ENCODE measurements at places on chromosomes 2 and 18.

DNA sequence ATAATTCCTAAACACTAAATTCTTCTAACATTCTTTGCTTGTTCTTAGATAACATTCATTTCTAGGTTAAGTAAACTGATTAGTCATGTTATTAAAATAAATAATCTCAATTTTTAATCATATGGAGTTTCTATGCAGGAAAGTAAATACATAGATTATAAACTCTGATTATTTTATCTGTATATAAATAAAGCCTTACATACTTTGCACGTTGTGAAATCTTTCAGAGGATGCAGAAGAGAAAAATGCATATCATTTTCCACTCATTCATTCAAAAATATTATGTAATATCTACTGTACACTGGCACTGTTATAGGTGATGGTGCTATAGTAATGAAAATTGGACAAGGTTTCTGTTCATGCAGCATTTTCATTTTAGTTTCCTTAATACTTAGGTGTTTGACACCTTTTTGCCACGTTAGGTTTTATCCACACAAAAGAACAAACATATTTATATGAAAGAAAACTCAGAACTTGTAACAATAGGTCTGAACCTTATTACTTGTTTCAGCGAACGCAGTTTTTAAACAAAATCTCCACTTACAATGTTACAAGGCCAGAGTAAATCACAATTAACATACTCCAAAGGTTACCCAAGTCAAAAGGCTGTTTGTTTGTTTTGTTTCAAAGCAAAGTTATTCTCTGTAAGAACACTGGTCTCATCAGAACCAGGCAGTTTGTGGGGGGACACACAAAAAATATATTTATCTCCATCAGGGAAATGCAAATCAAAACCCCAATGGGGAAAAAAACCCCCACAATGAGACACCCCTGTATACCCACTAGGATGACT, 27.4 kb downstream of the ADAM17 start:
- no peak for DNase-seq

GRCh38 chr2:164746713-164747112, 94.9 kb downstream of the COBLL1 start:
- DNase-seq = no peak

DNA sequence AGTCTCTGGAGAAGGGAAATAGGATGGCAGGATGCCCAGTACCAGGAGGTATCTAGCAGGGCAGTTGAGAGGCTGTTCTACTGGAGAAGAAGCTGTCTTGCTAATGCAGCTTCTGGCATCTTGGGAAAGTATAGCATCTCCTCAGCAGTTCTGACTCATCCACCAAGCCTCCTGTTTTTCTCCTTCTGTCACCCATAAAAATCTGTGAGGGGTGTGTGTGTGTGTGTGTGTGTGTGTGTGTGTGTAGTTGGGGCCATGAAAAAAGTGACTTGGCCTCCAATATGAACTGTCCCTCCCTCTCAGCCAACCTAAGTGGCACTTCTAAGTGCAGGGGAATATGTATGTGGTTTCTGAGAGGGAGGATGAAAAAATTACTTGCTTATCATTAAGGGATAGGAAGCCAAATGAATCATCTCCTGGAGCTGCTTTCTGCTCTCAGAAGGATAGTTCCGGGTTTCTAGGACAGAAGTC, 83.9 kb downstream of the CBLN2 start:
- no peak for DNase-seq

GRCh38 chr2:64524604-64525316, 632 bp downstream of the AFTPH start:
- DNase-seq = no peak

GRCh38 chr2:176380341-176380740, 111.1 kb downstream of the MTX2 start:
- no peak for DNase-seq

- DNase-seq = no peak
These were observed 26.5 kb downstream of the KIAA2012 start for GRCh38 chr2:202099515-202099914.

GRCh38 chr2:8722986-8723385, 41.1 kb downstream of the ID2 start:
- DNase-seq = no peak

- DNase-seq = no peak
These were observed 301.8 kb upstream of the ACVR2A start for GRCh38 chr2:147543056-147543455.

- no peak for DNase-seq
These were observed 25.7 kb downstream of the RHOB start for GRCh38 chr2:20472569-20472968.

- no peak for DNase-seq
These were observed 43.2 kb downstream of the PARD6G start for GRCh38 chr18:80204142-80204541.

- DNase-seq = no peak
These were observed 257.0 kb upstream of the RAB6C start for GRCh38 chr2:129722306-129723019.

- DNase-seq = no peak
These were observed 56.0 kb downstream of the DGKD start for GRCh38 chr2:233410196-233410760.

DNA sequence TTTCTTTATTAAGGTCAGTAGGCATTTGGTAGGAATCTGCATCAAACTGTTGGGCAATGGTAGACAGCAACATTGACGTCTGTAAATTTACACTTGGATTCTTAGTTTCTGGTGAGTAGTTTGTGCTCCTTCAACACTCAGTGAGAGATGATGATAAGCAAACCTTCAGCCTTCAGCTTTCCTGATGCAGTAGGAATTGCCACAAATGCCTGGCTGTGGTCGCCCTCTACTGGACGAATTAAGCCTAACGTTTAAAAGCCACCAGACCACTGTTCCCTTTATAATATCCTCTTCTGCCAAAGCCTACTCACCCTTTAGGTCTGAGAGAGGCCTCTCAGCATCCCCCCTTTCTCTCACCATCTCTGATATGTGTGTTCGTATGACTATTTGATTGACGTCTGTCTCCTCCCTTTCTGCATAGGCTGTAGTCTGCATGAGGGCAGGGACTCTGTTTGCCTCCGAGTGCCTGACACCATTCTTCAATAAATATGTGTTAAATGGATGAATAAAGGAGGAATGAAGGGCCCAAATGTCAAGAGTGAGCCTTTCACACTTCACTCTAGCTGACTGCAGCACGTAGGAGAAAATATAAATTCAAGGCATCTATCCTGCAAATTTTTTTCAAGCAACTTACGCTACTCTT, 47.0 kb upstream of the PLEKHM3 start:
- DNase-seq = peak; percentile 47

DNA sequence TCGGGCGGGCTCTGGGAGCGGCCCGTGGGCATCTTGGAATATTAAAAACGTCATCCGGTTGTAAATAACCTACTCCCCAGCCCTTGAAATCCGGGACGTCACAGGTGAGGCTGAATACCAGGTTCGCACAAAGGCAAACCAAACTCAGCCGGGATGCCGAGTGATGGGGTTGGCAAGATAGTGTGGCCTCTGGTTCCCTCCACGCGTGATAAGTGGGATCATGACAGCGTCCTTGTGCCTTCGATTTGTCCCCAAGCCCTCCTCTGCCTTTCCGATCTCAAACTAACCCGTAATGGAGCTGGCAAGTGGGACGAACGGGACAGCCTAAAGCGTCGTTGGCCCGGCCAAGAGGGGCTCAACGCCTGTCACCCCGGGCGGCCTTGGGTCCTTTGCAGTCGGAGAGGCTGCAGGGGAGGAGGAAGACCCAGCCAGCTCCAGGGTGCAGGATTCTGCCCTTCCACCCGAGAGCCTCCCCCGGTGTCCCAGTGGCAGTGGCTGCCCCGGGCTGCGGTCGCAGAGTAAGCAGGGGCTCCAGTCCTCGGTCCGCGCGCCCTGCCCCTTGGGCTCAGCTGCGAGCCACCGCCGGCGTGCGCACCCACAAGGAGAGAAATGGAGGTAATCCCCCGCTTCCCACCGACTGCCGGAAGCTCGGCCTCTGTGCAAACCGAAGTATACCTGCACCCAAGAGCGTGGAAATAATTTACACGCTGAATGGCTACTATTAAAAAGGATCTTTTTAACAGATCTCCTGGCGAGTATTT, 13.4 kb upstream of the PAX3 start:
- DNase-seq = no peak

DNA sequence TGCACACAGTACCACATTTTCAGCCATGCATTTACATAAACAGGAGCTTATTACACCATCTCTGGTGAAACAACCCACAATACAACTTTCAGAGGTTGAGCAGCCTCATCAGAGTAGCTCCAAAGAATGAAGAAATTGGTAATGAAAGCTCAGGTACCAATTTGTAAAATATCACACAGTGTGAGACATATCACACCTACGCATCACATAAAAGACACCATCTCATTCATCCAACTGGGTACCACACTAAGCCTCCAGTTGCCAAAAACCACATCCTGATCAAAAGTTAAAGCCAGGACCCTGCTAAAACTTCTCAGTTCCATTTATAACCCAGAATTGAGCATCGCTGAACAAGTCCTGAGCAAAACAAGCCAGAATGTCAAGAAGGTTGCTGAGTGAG, 4.6 kb downstream of the TMEM163 start:
- no peak for DNase-seq

GRCh38 chr18:59096098-59096789, 43.4 kb upstream of the SEC11C start:
- DNase-seq = peak; percentile 99

DNA sequence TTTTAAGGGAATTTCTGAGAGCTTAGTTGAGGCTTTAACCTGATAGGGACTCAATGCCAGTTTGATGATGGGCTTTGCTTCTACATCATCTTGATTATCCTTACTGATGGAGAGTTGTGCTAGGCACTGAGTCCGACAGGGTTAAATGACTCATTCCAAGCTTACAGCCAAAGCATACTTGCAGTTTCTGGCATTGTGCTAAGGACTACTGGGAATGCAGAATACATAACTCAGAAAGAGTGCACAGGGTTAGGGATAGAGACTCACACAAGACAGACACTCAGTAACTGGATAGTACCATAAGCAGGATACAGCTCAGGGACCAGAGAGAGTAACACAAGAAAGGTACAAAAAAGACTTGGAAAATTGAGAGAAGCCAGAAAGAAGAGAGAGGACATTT, 94.1 kb upstream of the SLC14A2 start:
- no peak for DNase-seq

GRCh38 chr2:69073928-69074570, 61.1 kb downstream of the ANTXR1 start:
- no peak for DNase-seq

GRCh38 chr18:39909706-39910105, 2045.3 kb upstream of the PIK3C3 start:
- DNase-seq = no peak

- DNase-seq = no peak
These were observed 17.3 kb downstream of the PER2 start for GRCh38 chr2:238271061-238271554.

DNA sequence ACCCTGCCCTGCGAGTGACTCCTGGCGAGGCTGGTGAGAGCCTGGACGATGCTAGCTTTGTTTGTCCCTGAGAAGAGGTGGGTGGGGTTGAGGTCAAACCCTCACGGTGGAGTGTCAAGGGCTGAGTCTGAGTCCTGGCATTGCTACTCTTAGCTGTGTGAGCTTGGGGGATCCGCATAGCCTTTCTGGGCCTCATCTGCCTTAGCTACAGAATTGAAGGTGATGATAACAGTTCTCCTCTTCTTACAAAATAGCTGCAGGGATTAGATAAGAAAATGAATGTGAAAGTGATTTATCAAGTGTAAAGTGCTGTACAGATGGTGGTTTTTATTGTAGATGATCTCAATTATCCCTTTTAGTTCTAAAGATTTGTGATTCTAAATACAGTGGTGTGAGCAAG, 144.6 kb downstream of the LPIN1 start:
- no peak for DNase-seq

DNA sequence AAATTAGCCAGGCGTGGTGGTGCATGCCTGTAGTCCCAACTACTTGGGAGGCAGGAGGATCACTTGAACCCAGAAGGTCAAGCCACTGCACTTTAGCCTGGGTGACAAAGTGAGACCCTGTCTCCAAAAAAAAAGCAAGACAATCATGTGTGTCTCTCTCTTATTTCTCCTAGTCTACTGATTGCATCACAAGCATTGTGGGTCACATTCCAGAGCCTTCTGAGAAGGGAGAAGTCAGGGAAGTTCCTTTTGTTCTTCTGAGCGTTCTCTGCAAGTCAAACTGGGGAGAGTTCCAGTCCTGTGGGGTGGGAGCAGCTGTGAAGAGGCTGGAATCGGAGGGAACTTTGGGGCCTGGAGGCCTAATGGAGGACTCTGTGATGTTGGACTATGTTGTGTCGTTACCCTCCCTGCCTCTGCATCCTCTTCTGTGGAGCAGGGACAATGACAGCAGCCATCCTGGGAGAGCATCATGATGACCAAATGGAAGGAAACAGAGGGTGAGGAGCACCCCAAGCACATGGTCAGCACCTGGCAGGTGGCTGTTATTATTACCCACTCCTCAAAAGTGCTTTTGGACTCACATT, 115.4 kb downstream of the MRO start:
- DNase-seq = no peak

DNA sequence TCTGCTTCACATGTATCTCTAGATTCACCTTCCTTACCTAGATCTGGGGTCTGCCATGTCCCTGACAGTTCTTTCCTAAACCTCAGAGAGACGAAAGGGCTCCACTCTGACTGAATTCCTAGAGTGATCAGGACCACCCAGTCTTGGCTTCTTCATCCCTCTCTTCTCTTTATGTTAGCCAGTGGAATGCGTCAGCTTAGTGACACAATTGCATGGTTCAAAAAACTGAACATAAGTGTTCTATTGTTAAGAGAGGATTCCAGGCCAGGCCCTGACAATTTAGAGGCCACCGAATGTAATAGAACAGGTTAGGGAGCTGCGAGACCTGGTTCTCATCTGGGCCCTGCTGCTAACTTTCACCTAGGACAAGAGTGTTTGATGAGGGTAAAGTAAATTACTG, 10.0 kb downstream of the PRELID3A start:
- DNase-seq = no peak

- DNase-seq = no peak
These were observed 632.3 kb downstream of the LRP1B start for GRCh38 chr2:141498561-141498960.
